ENCODE measurements at places on chromosomes 2 and 18.

- peak; percentile 84 for DNase-seq
Observed at GRCh38 chr18:3604498-3605408, 154.8 kb downstream of the TGIF1 start.

DNA sequence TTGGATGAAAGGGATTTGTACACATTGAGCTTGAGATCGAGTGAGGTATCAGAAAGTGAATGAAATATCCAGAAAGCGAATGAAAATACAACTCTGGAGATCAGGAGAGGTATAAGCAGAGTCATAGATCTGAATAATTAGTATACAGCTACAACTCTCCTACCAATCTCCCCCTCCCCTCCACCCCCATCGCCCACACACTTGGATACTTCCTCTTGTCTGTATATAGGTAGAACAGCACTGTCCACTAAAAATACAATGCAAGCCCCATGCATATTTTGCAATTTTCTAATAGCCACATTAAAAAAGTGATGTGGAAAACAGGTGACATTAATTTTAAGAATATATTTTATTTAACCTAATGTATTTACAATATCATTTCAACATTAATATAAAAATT lies 23.7 kb upstream of the WIPF1 start:
- no peak for DNase-seq

DNA sequence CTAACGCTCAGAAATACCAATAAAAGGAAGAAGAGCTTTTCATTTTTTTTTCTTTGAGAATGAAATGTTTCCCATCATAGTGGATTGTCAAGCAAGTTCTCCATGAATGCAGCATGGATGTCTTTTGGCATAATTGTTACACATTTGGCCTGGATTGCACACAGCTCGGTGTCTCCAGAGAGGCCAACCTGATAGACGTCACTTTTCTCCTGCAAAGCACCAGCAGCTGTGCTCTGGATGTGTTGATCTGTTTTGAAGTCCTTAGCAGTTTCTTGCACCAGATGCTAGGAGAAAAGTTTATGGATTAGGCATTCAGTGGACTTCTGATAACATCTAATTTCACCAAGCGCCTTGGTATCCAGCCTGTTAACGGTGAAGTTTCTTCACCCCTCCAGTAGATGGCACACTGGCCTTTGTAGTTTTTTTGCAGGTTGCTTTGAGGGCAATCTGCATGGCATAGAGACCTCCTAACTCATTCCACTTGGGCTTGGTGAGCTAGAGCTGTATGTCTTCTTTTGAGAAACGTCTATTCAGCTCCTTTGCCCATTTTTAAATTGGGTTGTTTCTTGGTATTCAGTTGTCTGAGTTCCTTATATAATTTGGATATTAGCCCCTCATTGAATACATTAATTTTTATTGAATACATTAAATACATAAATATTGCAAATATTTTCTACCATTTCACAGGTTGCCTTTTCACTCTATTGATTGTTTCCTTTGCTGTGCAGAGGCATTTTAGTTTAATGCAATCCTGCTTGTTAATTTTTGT lies 59.7 kb downstream of the PTH2R start:
- DNase-seq: no peak

GRCh38 chr18:48729404-48729803 lies 190.6 kb downstream of the CTIF start:
- peak; percentile 60 for DNase-seq

DNA sequence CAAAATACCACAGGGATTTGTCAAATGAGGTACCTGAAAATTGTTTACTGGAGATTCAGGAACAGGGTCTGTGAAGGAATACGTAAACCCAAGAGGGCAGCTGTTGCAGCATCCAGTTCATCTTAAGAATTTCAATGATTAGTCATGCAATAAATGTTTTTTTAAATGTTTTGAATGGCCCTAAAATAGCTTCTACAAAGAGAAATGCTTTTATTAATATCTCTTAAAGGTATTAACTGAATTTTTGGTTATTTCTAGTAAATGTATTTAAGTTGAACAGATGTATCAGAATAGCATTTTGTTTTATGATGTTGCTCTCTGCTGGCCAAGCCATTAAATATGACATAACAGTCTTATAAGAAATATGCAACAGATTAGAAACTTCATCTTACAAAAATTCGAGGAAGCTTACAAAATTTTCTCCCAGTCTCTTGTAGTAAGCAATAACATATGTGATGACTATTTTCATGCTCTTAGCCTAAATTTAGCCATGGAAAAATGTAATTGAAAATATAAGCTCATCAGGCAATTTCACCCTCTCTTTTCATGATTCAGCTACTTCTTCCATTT lies 863.9 kb downstream of the SUCLG1 start:
- DNase-seq: no peak

GRCh38 chr2:207165121-207166038 lies at the start of gene KLF7:
Gene KLF7 (minus strand): TSS chr2:207165948. CDS start chr2:207165568, 380 bp downstream.
- no peak for DNase-seq
